Effector memory CD4-positive, alpha-beta T cell (primary cell): ENCODE measurements at places on chromosomes 12 and 14.

DNA sequence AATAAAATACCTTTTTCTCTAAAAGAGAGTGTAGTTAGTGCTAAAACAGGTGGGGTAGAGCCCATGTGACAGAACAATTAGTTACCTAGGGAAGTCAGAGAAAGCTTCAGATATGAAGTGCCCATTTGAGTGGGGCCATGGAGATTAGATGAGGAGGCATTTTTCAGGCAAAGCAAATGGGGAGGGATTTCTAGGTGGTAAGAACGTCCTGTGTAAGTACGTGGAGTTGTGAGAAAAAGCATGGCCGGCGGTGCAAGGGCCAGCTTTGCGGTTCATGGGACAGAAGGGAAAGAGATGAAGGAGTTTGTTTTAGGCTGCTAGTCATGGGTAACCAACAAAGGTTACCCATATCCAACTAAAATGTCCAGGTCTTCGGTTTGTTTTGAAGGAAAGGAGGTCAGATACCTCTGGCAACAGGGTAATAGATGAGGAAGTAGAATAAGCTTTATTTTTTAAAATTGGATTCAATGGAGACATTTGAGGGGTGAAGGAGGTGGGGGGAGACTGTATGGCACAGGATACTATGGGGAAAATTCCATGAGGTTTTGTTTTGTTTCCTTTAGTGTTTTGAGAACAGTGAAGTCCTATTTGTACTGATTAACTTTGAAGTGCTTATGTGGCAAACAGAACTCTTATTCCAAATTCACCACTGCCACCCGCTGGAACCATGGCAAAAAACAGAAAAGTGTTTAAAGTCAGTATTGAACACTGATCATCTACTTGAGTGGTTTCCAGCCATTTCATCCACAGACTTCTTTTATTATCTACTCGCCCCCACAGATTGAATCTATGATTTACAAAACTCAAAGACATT is 10.0 kb upstream of the SNRPF start:
- DNase-seq: no peak
- H3K4me3 ChIP-seq: no peak overlapping the region
- no peaks in the 10 kb centered on the region for H3K4me1 ChIP-seq

GRCh38 chr14:20494935-20495766 is 10.2 kb upstream of the RNASE10 start:
- no peak overlapping the region for H3K27ac ChIP-seq
- H3K4me1 ChIP-seq: peaks cover 8% of the 10 kb centered on the region
- H3K36me3 ChIP-seq: no peaks in the 10 kb centered on the region
- H3K27me3 ChIP-seq: no peaks in the 10 kb centered on the region

DNA sequence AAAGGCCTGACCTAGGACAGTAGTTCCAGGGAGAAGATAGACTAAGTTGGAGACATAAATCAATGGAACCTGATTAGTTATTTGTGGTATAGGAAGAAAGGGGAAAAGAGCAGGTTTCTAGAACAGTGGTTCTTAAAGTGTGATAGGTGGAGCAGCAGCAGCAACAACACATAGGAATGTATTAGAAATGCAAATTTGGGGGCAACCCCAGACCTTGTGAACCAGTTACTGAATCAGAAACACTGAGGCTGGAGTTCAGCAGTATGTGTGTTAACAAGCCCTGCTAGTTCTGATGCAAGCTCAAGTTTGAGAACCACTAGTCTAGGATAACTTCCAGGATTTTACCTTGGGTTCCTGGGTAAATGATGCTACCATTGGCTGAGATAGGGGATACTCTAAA is 308.7 kb downstream of the EMP1 start:
- H3K27me3 ChIP-seq: no peaks in the 10 kb centered on the region
- H3K4me1 ChIP-seq: no peaks in the 10 kb centered on the region
- no peaks in the 10 kb centered on the region for H3K36me3 ChIP-seq
- DNase-seq: no peak
- no peak overlapping the region for H3K27ac ChIP-seq
- H3K4me3 ChIP-seq: no peak overlapping the region

DNA sequence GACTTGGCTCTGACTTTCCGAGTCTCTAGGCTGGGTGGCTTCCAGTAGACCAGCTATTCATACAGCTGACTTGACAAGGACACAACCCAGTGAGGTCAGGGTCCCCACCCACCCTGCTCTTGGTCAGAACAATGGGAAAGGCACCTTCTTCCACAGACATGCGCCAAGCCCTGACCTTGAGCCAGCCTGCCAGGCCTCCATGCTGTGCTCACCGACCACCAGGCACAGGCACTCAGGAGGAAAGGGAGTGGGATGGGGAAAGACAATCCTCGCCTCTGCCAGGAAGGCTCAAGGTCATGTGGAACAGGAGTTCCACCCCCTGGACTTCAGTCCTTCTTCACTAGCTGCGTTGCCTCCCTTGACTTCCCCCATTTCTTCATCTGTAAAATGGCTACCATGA is 31.4 kb downstream of the GALNT16 start:
- no peaks in the 10 kb centered on the region for H3K27me3 ChIP-seq
- H3K27ac ChIP-seq: no peak overlapping the region
- H3K4me3 ChIP-seq: no peak overlapping the region
- H3K36me3 ChIP-seq: no peaks in the 10 kb centered on the region
- H3K4me1 ChIP-seq: no peaks in the 10 kb centered on the region

GRCh38 chr12:42918443-42918842 is 328.9 kb upstream of the PRICKLE1 start:
- no peak overlapping the region for H3K27ac ChIP-seq
- no peaks in the 10 kb centered on the region for H3K36me3 ChIP-seq
- no peak for DNase-seq
- H3K4me1 ChIP-seq: no peaks in the 10 kb centered on the region

DNA sequence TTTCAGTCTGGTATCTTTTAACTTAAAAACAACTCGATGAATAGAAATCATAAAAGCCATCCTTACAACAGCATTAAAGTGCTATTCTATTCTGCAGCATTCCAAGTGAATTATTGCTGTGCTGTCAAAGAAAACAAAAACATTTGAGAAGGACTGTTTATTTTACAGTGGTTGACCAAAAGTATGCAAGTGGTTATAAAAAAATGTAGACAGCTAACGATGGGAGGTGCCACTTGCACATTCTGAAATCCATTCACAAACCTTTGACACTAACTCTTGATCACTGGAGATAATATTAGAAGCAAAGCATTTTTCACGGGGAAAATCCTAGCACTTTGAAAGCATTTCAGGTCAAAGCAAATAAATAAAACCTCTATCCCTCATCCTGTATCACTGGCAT is 55.6 kb downstream of the HMGA2 start:
- H3K4me3 ChIP-seq: no peak overlapping the region
- no peaks in the 10 kb centered on the region for H3K27me3 ChIP-seq
- H3K27ac ChIP-seq: no peak overlapping the region
- no peak for DNase-seq
- no peaks in the 10 kb centered on the region for H3K36me3 ChIP-seq
- H3K4me1 ChIP-seq: no peaks in the 10 kb centered on the region

GRCh38 chr14:102462391-102462790 is 47.2 kb downstream of the ANKRD9 start:
- no peaks in the 10 kb centered on the region for H3K4me1 ChIP-seq
- no peaks in the 10 kb centered on the region for H3K36me3 ChIP-seq
- no peak for DNase-seq
